Stimulated activated CD4-positive, alpha-beta T cell treated with anti-CD3 and anti-CD28 coated beads, Interleukin-1b, Interleukin-23, amount 100 ng/mL, for 1 hour (primary cell): ENCODE measurements at places on chromosomes 4 and X.

GRCh38 chr4:20538905-20539304 is 161.4 kb upstream of the PACRGL start:
- DNase-seq = no peak

DNA sequence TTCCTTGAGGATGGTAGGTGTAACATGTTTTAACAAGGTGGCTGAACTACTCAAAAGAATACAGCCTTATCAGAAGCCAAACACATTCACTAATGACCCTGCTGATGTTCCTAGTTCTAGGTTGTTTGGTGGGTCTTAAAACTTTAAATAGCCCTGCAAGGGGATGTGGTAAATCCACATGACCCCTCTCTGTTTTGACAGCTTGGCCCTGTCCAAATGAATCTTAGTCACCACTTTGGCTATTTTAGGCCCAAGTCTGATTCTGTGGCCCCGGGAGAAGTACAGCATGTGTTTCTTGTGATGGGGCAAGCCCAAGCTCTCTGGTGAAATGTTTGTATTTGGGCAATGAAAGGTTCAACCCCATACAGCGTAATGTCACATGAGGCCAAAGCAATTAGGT is 54.5 kb upstream of the GPR34 start:
- no peak for DNase-seq

GRCh38 chrX:47091149-47091775 is 13.0 kb downstream of the RGN start:
- DNase-seq = no peak

- no peak for DNase-seq
Observed at GRCh38 chr4:181810711-181811110, 432.5 kb upstream of the TENM3 start.

DNA sequence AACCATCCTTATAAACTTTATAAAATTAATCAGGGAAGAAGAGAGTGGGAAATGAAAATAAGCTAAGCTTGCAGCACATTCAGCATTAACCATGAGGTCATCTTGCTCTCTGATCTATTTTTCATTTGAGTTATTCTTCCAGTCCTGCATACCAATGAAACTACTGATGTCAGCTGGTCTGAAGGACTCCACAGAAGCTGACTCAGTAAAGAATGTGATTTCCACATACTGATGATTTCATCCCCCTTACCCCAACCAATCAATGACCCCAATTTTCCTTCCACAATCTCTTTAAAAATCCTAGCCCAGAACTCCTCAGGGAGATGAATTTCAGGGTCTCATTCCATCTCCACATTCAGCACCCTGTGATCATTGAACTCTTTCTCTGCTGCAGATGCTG is 18.8 kb upstream of the DSPP start:
- DNase-seq = no peak

GRCh38 chrX:1581132-1581531 is 10.3 kb upstream of the AKAP17A start:
- peak; percentile 61 for DNase-seq

- no peak for DNase-seq
Observed at GRCh38 chr4:8906991-8907595, 35.5 kb upstream of the HMX1 start.

GRCh38 chr4:66766557-66766956 is 778.7 kb downstream of the CENPC start:
- DNase-seq = no peak

DNA sequence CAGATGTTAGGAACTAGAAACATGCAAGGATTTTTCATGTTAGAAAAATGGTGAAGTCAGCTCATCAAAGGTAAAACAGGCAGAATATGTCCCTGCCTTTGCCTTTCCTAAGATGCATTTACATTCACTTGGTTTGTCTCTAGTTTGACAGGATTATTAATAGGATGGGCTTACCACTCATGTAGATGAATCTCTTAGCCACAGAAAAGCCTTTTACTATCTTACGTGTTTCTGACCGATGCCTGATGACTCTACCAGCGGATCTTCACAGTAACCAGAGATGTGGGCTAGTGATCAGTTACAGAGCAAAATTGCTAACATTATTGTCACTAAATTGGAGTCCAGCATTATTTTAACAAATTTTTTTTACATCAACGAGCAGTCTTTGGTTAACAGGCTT is 187.6 kb downstream of the MAML3 start:
- no peak for DNase-seq

DNA sequence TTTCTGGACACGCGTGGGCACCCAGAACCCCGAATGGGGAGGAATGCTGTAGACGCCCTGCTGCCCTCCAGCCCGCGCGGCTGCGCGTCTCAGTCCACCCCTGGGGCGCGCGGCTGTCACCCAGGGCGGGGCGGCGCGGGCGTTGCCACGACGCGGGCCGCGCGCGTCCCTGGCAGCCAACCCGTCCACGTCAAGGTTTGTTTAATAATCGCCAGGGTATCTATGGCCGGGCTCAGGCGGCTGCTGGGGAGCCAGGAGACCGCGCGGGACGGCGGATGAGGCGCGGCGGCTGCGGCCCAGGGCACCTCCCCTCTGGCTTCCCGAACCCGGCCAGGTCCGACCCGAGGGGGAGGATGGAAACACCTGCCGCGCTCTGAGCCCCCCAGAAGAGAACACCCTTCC is at the start of gene SPATA18:
TSS of gene SPATA18 (plus strand) at position 92 of the 402 bp plus-strand sequence. CDS start 401 bp downstream, outside the sequence.
- DNase-seq = no peak

- no peak for DNase-seq
Observed at GRCh38 chr4:70687392-70687791, 940 bp upstream of the UTP3 start.
